ENCODE measurements at places on chromosomes 3 and 15. TPM values are rescaled to one million over a fixed set of nuclear protein-coding genes. Genes with fewer than 3 reads are reported as not detected.

The THRB gene
- 6.5 TPM for polyA plus RNA-seq

The TPM1 gene
- polyA plus RNA-seq = 332 TPM

The MYRIP gene
- 5.5 TPM for polyA plus RNA-seq

The ITIH4 gene
- 2.8 TPM for polyA plus RNA-seq

The COL8A1 gene
- 27.3 TPM for polyA plus RNA-seq

The LIPC gene
- polyA plus RNA-seq = 1.1 TPM

The RLBP1 gene
- polyA plus RNA-seq = not detected

The GOLGA8G gene
- polyA plus RNA-seq = not detected

The AGTR1 gene
- polyA plus RNA-seq = 1.7 TPM

The MYO5C gene
- polyA plus RNA-seq = 4.5 TPM

The CCK gene
- not detected for polyA plus RNA-seq

The TRPC1 gene
- 12.6 TPM for polyA plus RNA-seq

The DAPK2 gene
- 2.7 TPM for polyA plus RNA-seq

The RNF7 gene
- polyA plus RNA-seq = 90.9 TPM

The GOLGA6L7 gene
- not detected for polyA plus RNA-seq

The CCR4 gene
- 0.02 TPM for polyA plus RNA-seq

The SCG3 gene
- polyA plus RNA-seq = 0.11 TPM

The FBXO40 gene
- polyA plus RNA-seq = 0.11 TPM

The PAK6 gene
- polyA plus RNA-seq = 0.47 TPM

The CHDH gene
- 0.85 TPM for polyA plus RNA-seq

The CACNA2D3 gene
- 2.0 TPM for polyA plus RNA-seq

The LDHAL6B gene
- not detected for polyA plus RNA-seq

The CNTN3 gene
- 2.2 TPM for polyA plus RNA-seq

The LRTM1 gene
- not detected for polyA plus RNA-seq

The ATP10A gene
- polyA plus RNA-seq = 3.2 TPM

The SCAANT1 gene
- not detected for polyA plus RNA-seq

The INSYN1 gene
- polyA plus RNA-seq = 11.9 TPM

The HIGD2B gene
- polyA plus RNA-seq = not detected

The FEZF2 gene
- 0.29 TPM for polyA plus RNA-seq

The CATSPER2 gene
- polyA plus RNA-seq = 2.5 TPM

The CCR1 gene
- 2.1 TPM for polyA plus RNA-seq

The SPATA12 gene
- polyA plus RNA-seq = 0.02 TPM

The PARP9 gene
- 14.4 TPM for polyA plus RNA-seq

The SEMA5B gene
- 3.1 TPM for polyA plus RNA-seq

The ZIC4 gene
- not detected for polyA plus RNA-seq

The CHAC1 gene
- polyA plus RNA-seq = 0.18 TPM

The FOXB1 gene
- polyA plus RNA-seq = not detected

The LRRC31 gene
- not detected for polyA plus RNA-seq

The PRR20G gene
- not detected for polyA plus RNA-seq

The SLC28A1 gene
- polyA plus RNA-seq = not detected

Measured in ovary (tissue), 10 donors.